ENCODE measurements at places on chromosomes 12 and 14.

GRCh38 chr12:116552773-116553373 lies 6.3 kb upstream of the MAP1LC3B2 start:
- no peak for DNase-seq

DNA sequence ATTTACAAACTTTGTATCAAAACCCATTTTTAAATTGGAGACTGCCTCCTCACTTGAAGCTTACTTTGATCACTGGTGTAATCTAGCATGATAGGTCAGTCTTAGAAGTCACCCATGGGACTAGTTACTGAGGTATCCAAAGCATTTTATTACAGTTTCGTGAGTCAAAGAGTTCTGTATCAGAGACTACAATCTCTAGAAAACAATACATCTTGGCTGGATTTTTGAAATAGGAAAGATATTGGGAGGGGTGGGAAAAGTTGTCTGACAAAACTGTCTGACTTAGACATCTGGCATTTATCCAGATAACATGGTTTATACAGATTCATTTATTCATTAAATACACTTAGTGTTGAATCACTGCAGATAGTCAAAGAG lies 173.5 kb upstream of the PDZRN4 start:
- no peak for DNase-seq

GRCh38 chr14:50520947-50521815 lies 11.2 kb downstream of the MAP4K5 start:
- no peak for DNase-seq

DNA sequence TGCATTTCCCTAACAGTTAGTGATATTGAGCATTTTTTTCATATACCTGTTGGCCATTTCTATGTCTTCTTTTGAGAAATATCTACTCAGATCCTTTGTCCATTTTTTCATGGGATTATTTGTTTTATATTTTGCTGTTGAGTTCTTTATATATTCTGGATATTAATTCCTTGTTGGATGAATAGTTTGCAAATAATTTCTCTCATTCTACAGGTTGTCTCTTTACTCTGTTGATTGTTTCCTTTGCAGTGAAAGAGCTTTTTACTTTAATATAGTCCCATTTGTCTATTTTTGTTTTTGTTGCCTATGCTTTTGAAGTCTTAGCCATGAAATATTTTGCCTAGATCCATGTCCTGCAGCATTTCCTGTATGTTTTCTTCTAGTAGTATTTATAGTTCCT lies 11.5 kb upstream of the SLC4A8 start:
- no peak for DNase-seq

- DNase-seq, result no peak
Observed at GRCh38 chr14:55976219-55976618, 142.0 kb upstream of the PELI2 start.

DNA sequence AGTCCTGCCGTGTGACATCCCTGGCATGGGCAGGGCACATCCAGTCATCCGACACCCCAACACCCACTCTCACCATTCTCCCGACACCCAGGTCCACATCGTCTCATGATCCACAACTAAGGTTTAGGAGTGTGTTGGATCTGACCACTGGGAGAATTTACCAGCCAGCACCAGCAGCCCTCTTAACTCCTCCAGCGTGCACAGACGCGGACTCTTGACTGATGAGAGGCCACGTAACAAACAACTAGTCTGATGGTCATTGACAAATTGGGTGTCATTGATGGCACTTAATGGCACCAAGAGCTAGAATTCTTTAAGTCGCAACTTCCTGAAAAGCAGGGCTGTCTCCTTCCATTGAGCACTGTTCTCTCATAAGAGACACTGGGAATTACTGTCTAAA lies 203.0 kb upstream of the SFSWAP start:
- DNase-seq, result no peak

DNA sequence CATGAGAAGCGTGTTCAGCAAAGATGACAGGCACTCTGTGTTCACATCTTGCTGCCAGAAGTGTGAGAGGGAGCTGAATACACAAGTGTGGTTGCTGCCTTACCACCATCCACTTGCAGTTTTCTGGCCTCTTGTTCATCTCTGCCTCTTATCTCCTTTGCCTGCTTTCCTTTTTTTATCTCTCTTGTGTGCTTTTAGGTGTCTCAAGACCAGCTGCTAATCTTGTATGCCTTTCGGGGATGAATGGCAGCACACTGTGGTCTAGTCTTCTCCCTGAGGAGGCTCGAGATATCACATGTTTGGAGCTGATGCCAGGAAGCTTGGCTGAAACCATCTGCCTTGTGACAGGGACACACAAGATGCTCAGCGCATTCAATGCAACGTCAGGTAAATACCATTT lies 17.2 kb downstream of the FAM234B start:
- no peak for DNase-seq

DNA sequence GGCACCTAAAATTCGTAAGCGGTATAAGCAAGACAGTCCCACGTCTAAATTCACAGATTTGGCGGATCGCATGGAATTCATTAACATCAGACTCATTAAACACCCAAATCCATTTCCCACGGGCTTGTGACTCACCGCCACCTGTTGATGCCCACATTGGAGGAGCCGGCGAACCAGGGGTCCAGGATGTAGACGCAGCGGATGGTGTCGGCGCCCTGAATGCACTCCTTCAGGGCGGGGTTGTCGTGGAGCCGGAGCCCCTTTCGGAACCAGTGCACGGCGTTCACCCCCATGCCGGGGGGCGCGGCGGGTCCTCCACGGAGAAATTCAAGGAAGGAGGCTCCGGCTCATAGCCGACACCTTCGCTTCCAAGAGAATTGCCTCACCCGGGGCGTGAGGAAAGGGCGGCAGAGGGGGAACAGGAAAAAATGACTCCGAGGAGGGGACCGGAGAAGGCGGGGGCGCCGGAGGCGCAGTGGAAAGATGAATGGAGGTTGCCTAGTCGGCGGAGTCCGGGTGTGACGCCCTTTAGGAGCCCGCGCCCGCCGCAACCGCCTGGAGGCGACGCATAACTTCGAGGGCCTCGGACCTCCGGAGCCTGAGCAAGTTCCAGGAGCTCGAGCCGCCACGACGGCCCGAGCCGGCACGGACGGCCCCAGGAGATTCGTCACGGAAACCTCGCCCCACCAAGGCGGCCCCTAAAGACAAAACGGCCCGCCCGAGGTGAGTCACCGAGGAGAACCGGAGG lies 506 bp downstream of the CRY1 start:
- no peak for DNase-seq

DNA sequence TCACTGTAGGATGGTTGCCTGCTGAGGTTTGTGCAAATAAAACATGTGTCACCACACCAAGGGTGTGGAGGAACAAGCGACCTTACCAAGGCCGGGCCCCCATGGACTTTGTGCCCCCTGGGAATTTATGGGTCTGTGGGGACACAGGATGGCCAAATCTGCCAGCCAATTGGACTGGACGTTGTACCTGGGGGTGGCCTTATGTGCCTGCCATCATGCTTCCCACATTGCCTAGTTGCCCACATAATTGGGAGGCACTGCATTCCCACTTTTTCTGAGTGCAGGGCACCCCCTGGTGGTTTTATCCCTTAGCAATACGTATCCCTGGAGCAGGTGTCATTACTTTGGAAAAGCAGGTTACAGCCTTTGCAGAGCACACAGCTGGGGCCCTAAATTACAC lies 92.6 kb upstream of the TMPO start:
- DNase-seq, result no peak

- no peak for DNase-seq
Observed at GRCh38 chr12:97989366-97989940, 525.9 kb upstream of the TMPO start.
